ENCODE measurements at places on chromosomes 7 and 10.

- DNase-seq: no peak
Measured at GRCh38 chr10:34723750-34724149, 91.3 kb downstream of the PARD3 start.

GRCh38 chr7:108839076-108839475 lies 269.4 kb downstream of the DNAJB9 start:
- no peak for DNase-seq

GRCh38 chr10:95275726-95276366 lies 15.0 kb downstream of the PDLIM1 start:
- no peak for DNase-seq

DNA sequence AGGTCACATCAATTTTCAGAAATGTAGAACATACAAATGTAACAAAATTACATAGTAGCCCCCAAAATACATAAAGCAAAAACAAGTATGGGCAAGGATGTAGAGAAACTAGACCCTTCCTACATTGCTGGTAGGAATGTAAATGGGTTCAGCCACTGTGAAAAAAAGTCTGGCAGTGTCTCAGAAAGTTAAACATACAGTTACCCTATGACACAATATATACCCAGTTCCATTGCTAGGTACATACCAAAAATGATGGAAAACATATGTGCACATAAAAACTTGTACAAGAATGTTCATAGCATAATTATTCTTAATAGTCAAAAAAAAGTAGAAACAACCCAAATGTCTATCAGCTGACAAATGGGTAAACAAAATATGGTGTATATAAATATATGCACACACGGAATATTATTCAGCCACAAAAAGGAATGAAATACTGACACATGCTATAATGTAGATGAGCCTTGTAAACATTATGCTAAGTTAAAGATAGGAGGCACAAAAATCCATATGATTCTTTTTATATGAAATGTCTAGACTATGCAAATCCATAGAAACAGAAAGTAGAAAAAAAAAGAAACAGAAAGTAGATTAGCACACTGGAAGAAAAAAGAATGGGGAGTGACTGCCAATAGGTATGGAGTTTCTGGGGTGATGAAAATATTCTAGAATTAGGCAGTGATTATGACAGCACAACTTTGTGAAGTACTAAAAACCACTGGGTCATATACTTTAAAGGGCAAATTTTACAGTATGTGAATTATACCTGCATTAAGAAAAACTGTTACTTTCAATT lies 13.5 kb downstream of the HERPUD2 start:
- DNase-seq: no peak

- DNase-seq: no peak
Measured at GRCh38 chr10:76303682-76304316, 872.4 kb downstream of the LRMDA start.

DNA sequence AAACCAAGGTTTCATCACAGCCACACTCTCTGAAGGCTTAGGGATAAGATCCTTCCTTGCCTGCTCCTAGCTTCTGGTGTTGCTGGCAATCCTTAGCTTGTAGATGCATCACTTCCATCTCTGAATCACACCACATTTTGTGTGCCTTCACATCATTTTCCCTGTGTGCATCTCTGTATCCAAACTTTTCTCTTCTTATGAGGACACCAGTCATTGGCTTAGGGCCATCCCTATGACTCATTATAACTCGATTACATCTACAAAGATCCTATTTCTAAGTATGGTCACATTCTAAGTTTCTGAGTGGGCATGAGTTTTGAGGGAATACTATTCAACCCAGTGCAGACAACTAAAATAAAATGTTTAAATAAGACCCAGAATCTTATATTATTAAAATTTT lies 121.7 kb downstream of the C7orf25 start:
- no peak for DNase-seq

- no peak for DNase-seq
Measured at GRCh38 chr10:26516540-26517101, 78.5 kb downstream of the APBB1IP start.

DNA sequence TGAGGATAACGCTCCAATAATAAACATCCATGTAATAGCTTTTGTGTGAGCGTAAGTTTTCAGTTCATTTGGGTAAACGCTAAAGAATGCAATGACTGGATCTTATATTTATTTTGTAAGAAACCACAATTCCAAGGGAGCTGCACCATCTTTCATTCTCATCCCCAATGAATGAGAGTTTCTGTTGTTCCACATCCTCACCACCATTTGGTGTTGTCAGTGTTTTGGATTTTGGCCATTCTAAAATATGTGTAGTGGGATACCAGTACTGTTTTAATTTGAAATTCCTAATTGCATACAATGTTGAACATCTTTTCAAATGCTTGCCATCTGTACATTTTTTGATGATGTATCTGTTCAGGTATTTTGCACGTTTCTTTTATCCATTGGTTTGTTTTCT lies 50.9 kb upstream of the SEMA3D start:
- no peak for DNase-seq

- no peak for DNase-seq
Measured at GRCh38 chr10:43885842-43886241, 237.2 kb upstream of the ZNF32 start.

GRCh38 chr7:6180344-6180725 lies 92.1 kb downstream of the CYTH3 start:
- DNase-seq: no peak

GRCh38 chr10:110786172-110786571 lies 85.6 kb upstream of the PDCD4 start:
- no peak for DNase-seq

DNA sequence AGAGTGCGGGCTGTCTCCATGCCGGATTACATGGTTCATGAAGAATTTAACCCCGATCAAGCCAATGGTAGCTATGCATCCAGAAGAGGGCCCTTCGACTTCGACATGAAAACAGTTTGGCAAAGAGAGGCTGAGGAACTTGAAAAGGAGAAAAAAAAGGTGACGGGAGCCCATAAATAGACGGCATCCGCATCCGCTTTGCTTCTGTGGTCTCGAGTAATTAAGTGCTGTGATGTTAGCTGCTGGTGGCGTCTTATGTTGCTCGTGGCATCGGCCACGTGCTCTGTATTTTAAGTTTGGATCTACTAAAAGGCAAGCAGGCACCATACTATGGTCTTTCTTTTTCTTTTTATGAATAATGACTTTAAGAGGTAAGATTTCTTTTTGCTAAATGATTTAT lies 11.1 kb downstream of the C7orf57 start:
- DNase-seq: no peak

DNA sequence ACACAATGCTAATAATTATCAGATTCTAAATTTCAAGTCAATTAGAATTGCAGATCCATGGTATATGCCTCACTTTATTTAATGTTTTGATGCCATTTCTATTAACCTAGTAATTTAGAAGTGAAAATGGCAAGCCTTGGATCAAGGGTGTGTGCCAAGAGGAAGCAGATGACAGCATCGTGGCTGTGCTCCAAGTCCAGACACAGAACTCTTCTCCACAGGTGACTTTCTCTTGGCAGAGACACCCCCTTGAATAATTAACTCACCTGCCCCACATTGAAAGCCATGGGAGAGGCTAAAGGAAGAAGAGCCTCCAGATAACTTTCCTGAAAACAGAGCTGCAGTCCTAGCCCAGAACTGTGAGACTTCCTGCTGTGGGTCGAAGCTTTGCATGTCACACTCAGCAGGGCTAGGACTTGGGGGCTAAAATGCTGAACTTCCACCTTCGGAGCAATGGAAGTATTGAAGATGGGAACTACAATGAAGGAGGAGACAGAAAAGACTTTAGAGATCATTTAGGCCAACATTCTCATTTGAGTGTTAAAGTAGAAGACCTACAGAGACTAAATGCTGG lies 996 bp upstream of the C10orf90 start:
- no peak for DNase-seq

DNA sequence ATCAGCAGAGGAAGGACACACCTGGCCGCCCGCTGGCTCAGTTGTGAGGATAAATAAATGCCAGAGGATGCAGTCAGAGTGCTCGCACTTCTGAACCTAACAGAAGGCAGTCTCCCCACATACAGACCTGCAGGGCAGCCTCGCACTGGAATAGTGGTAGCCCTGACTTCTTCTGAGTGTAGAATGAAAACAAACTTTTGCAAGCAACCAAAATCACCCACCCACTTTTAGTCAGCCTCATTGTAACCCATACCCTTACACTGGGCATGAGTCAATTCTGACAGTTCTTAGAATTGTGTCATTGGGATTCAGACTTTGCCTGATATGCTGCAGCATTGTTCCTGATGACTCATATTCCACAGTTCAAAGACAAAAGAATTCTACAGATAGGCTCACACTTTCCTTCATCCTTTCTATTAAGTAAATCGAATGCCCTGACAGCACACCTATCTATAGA lies 167.0 kb upstream of the CDK1 start:
- no peak for DNase-seq

- DNase-seq: no peak
Measured at GRCh38 chr10:69445041-69445440, 6.2 kb upstream of the TSPAN15 start.

GRCh38 chr10:5018134-5018533 lies 14.5 kb upstream of the AKR1C2 start:
- peak; percentile 22 for DNase-seq

GRCh38 chr10:96596422-96597407 lies 9.9 kb upstream of the TM9SF3 start:
- DNase-seq: no peak

- DNase-seq: peak; percentile 51
Measured at GRCh38 chr10:11757454-11757820, 15.3 kb downstream of the ECHDC3 start.
